Activated T-helper 2 cell treated with anti-CD3 and anti-CD28 coated beads, Interferon-gamma antibody, Interleukin-2, Interleukin-4, amounts not matched to agents 10 μg/mL and 5 μg/mL and 100 μg/mL, durations not matched to agents 14 hours and 24 hours and 36 hours (primary cell): ENCODE measurements at places on chromosomes 7 and 10. TPM values are rescaled to one million over a fixed set of nuclear protein-coding genes. Genes with fewer than 3 reads are reported as not detected.

- no peak for DNase-seq
These were observed 2.1 kb upstream of the FAM3C start for GRCh38 chr7:121398246-121398645.

- peak; percentile 86 for DNase-seq
These were observed 1.3 kb upstream of the ACBD5 start for GRCh38 chr10:27241652-27242472.

- no peak for DNase-seq
These were observed 324.9 kb downstream of the AGMO start for GRCh38 chr7:15236952-15237351.

DNA sequence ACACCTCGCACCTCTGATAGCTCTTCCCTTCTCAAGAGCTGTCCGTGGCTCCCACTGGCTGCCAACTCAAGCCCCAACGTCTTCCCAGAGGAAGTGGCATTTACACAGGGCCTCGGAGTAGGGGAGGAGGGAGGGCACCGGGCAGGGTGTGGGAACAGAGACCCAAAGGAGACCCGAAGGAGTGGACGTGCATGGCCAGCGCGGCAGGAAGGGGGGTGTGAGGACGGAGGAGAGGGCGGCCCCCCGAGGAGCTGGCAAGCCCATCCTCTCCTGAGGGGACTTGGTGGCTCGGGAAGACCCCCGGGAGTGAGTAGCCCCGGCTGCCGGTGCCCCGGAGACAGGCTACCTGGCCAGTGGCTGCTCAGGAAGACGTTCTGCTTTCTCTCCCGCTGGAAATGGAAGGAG is 85.9 kb downstream of the FOXL3 start:
- DNase-seq = no peak

DNA sequence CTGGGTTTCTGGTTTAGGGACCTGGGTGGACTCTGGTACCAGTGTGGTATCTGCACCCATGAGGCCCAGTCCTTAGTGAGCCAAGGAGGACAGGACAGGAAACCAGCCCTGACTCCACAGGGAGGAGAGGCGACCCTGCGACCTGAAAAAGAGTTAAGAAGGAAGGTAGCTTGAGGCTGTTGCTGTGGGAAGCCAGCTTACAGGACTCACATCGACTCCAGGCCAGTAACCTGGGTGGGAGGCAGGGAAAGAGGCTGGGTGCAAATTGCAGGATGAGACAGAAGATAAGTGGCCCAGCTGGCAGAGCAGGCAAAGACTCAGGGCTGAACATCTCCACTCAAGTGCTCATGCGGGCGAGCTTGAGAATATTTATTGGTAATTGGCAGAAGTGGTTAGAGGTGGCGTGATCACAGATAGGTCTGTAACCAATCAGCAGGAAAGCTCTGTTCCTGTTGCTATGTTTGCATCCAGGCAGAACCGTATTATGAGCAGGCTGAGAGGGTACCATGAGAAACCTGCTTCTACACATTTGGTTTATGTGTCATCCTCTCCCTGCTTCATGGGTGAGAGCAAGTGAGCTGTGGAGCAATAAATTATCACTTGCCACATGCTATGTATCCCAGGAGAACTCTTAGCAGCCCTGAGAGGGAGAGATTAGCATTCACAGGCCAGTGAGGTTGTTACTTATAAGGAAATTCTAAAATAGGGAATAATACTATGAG is 11.0 kb downstream of the TLL2 start:
- DNase-seq = no peak

DNA sequence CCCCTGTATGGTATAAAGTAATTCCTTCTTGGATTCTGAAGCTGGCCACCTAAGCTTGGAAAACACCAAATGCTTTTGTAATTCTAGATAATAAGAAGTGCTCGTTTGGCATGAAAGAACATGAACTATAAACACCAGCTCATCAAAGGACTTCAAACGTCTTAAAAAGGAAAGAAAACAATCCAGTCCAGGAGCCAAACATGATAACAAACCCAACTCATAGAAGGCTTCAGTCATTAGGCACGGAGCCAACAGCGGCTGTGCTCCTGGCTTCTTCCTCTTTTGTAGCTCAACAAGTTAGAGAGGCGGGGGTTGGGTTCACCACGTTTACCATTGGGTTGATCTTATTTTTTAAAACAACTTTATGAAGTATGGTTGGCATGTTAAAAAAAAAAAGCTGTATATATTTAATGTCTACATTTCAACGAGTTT is 56.4 kb upstream of the ECHDC3 start:
- no peak for DNase-seq

DNA sequence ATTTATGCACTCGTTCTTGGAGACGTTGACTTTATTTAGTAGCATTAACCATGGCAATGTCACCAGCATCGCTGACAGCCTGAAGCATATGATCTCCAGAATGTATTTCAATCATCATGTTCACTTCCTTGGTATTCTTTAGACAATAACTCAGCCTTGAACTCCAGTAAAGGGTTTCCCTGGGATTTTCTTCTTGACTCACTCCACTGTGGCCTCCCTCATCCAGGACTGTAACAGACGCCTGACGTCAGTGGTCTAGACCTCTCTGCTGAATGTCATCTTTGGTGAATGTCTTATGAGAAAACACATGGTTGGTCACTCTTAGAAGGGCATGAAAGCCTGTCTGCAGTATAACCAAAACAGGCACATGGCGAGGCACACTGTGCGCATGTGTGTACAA is 64.4 kb downstream of the EGFR start:
- DNase-seq = no peak

GRCh38 chr10:83908506-83908905 is 230.8 kb upstream of the GHITM start:
- DNase-seq = no peak

GRCh38 chr10:124681091-124681490 is 63.1 kb downstream of the FAM53B start:
- DNase-seq = no peak

- DNase-seq = no peak
These were observed 71.1 kb downstream of the SAMD9 start for GRCh38 chr7:93046641-93047040.

DNA sequence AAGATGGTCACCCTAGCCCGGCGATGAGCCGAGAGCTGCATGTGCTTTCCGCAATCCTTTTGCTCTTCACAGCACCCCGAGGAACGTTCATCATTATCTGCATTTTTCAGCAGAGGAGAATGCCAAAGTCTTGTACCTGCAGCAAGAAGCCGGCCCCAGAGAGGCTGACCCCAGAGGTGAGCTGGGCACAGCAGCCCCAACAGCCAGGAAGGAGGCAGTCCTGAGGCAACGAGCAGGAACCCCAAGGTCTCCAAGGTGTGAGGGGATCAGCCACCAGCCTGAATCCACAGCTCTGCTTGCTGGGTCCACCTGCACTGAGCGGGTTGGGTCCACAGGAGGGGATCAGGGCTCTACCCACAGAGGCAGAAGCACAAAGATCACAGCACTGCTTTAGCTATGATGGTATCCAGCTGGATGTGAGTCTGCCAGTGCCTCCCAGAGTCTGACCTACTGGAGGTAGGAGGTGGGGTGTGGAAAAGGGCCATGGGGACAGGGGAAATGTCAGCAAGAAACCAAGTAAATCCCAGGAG is 16.8 kb upstream of the GDF10 start:
- DNase-seq = no peak

NET1 gene
- total RNA-seq = 41.3 and 43.3 TPM in 2 replicates

CAV2 gene
- not detected in 2 replicates for total RNA-seq

SRGN gene
- 1,340 and 1,350 TPM in 2 replicates for total RNA-seq

FAM25G gene
- not detected in 2 replicates for total RNA-seq

NOD1 gene
- total RNA-seq = 14.8 and 15.8 TPM in 2 replicates

PNLIPRP2 gene
- total RNA-seq = not detected in 2 replicates
